ENCODE measurements at places on chromosomes 5 and 9. TPM values are rescaled to one million over a fixed set of nuclear protein-coding genes. Genes with fewer than 3 reads are reported as not detected.

- no peaks in the 10 kb centered on the region for H3K27me3 ChIP-seq
- H3K4me3 ChIP-seq = peak overlapping the region; percentile 46
- H3K4me1 ChIP-seq = peaks cover 43% of the 10 kb centered on the region
- no peak for DNase-seq
- peak overlapping the region; percentile 92 for H3K27ac ChIP-seq
- no peaks in the 10 kb centered on the region for H3K36me3 ChIP-seq
Measured at GRCh38 chr5:173923218-173924095, 35.3 kb downstream of the CPEB4 start.

DNA sequence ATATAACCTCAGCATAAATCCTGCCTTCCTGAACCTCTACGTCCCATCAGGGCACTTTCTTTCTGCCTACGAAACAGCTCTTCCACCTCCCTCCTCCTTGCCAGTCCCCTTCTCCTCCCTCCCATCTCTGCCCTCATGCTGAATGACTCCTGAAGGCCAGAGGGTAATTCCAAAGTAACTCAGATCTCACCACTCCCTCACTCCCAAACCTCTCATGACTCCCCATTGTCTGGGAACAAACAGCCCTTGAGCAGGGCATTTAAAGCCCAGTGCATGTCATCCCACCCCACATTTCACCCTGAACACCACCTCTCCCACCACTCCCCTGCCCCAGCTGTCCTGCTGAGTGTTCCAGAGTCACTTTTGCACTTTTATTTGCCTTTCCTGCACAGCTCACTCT, 8.9 kb upstream of the FBP1 start:
- no peak overlapping the region for H3K27ac ChIP-seq
- H3K4me1 ChIP-seq = peaks cover 9% of the 10 kb centered on the region
- no peak for DNase-seq

- H3K36me3 ChIP-seq = peaks cover 1% of the 10 kb centered on the region
- no peak overlapping the region for H3K4me3 ChIP-seq
- H3K4me1 ChIP-seq = peaks cover 51% of the 10 kb centered on the region
- no peaks in the 10 kb centered on the region for H3K27me3 ChIP-seq
- H3K27ac ChIP-seq = peak overlapping the region; percentile 69
Measured at GRCh38 chr5:142881784-142882126, 111.6 kb downstream of the ARHGAP26 start.

- no peaks in the 10 kb centered on the region for H3K4me1 ChIP-seq
- no peaks in the 10 kb centered on the region for H3K36me3 ChIP-seq
- H3K27ac ChIP-seq = no peak overlapping the region
- DNase-seq = no peak
Measured at GRCh38 chr9:68841276-68842052, 136.4 kb downstream of the PIP5K1B start.

DNA sequence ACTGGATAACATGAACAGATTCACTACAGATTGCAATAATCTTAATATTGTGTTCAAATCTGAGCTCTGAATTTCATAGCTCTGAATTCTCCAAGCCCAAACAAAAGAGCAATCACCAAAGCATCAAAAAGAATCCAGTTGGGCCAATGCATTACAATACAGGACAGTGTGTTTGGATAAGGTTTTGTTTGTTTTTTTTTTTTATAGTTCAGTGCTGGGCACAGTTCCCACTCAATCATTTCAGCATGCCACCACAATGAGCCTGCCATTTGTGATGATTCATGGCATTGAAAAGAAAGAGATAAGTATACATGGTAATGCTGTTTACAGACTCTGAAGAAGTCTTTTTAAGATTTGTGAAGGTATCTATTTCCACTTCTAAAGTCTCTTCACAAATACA, 1.7 kb upstream of the HTR1A start:
- no peak overlapping the region for H3K27ac ChIP-seq
- H3K4me3 ChIP-seq = no peak overlapping the region
- H3K4me1 ChIP-seq = peaks cover 3% of the 10 kb centered on the region
- no peak for DNase-seq

- H3K4me3 ChIP-seq = no peak overlapping the region
- no peak overlapping the region for H3K27ac ChIP-seq
- H3K4me1 ChIP-seq = no peaks in the 10 kb centered on the region
- no peaks in the 10 kb centered on the region for H3K27me3 ChIP-seq
Measured at GRCh38 chr5:42675602-42676001, 81.0 kb upstream of the CCDC152 start.

- H3K27me3 ChIP-seq = peaks cover 19% of the 10 kb centered on the region
- H3K4me1 ChIP-seq = peaks cover 37% of the 10 kb centered on the region
- no peak overlapping the region for H3K27ac ChIP-seq
- DNase-seq = peak; percentile 77
- H3K4me3 ChIP-seq = peak overlapping the region; percentile 84
- H3K36me3 ChIP-seq = no peaks in the 10 kb centered on the region
Measured at GRCh38 chr9:89603767-89604665, 796 bp upstream of the GADD45G start.

DNA sequence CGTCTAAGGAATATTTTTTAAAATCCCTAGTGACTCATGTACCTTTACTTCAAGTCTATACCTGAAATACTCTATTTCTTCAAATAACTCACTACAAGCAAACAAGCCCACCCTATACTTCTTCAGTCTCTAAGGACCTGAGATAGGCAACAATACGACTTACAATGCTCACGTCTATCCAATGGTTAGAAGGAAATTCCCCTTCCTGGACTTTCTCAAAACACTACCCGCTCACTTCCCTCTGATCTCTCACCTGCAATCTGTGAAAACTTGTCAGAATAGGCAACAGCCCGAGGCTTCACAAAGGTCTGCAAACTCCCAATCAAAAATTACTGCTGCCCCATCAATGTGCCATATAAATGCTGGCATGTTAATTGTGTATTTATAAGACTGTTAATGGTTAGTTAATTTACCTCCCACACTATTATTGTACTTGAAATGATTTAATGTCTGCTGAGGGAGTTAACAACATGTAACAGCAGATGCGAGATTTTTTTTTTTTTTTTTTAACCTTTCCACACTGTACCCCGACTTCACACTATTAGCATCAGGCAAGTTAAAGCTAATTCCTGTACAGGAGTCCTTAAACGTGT, 27.3 kb downstream of the MAPKAP1 start:
- H3K4me3 ChIP-seq = no peak overlapping the region
- H3K27ac ChIP-seq = no peak overlapping the region
- peaks cover 48% of the 10 kb centered on the region for H3K4me1 ChIP-seq
- no peaks in the 10 kb centered on the region for H3K36me3 ChIP-seq

- no peak overlapping the region for H3K27ac ChIP-seq
- H3K27me3 ChIP-seq = peaks cover 12% of the 10 kb centered on the region
Measured at GRCh38 chr5:41275813-41276512, 62.6 kb upstream of the C6 start.

- H3K27ac ChIP-seq = no peak overlapping the region
- peaks cover 15% of the 10 kb centered on the region for H3K4me1 ChIP-seq
- H3K4me3 ChIP-seq = no peak overlapping the region
- peak; percentile 68 for DNase-seq
Measured at GRCh38 chr9:133971981-133972941, 19.9 kb downstream of the VAV2 start.

DNA sequence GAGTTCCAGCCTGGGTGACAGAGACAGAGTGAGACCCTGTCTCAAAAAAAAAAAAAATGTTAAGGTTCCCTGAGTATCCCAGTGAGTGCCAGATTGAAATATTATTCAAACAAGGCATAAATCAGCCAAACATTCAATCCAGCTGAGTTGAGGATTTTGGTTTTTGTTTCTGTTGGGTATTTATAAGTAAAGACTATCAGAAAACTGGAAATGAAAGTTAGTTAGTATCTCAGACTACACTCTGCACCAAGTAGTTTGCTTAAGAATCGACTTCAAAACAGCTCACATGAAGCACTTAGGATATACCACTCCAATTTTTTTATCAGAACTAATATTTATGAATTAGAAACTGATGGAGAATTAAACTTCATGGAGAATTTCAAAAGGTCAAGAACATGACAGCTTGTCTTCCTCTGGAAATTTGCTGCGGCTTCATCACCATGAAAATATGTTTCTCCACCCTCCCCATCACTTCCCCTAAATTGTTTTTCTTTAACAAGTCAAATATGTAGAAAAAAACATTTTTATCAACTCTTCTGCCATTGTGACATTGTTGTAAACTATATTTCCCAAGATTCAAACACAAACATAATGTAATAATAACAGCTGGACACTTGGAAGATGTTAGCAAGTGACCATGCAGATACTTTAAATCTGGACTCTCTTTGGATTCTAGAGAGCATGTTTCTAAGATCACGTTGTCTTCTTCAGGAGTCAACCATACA, 110.0 kb upstream of the PTGER4 start:
- H3K36me3 ChIP-seq = peaks cover 7% of the 10 kb centered on the region
- no peaks in the 10 kb centered on the region for H3K27me3 ChIP-seq
- H3K4me3 ChIP-seq = no peak overlapping the region

DNA sequence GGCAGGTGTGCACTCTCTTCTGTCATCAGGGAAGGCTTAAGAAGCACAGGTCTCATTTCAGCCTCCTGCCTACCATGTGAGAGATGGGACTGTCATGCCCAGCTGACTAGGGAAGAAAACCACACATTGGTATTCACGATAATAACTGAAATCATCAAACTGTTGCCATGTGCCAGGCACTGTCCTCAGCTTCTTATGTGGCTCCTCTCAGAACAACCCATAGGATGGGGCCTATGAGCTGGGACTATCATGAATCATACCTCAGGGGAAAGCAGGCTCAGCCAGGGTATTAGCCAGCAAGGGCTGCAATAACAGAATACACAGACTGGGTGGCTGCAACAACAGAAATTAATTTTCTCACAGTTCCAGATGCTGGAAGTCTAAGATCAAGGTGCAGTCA, 3.3 kb downstream of the AFAP1L1 start:
- no peak for DNase-seq
- no peak overlapping the region for H3K27ac ChIP-seq
- no peak overlapping the region for H3K4me3 ChIP-seq

- no peak for DNase-seq
- peaks cover 3% of the 10 kb centered on the region for H3K27me3 ChIP-seq
- no peak overlapping the region for H3K4me3 ChIP-seq
- H3K36me3 ChIP-seq = no peaks in the 10 kb centered on the region
Measured at GRCh38 chr9:82082563-82082962, 94.0 kb downstream of the SPATA31D1 start.

DNA sequence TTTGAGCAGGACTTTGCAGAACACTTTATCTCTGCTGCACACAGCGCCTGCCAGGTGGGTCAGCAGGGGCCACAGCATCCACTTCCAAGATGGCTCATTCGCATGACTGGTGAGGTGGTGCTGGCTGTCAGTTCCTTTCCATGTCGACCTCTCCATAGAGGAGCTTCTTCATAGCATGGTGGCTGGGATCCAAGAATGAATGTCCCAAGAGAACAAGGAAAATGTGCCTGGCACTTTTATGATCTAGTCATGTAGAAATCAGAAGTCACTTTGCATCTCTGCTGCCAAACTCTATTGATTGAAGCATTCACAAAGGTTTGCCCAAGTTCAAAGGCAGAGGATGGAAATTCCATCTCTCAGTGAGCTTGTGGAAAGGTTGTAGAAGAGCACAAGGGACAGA, 85.0 kb downstream of the GALNT10 start:
- DNase-seq = no peak
- no peak overlapping the region for H3K27ac ChIP-seq
- no peaks in the 10 kb centered on the region for H3K36me3 ChIP-seq
- no peak overlapping the region for H3K4me3 ChIP-seq

GRCh38 chr9:105132606-105133005, 111.8 kb upstream of the SLC44A1 start:
- H3K4me3 ChIP-seq = no peak overlapping the region
- H3K27me3 ChIP-seq = no peaks in the 10 kb centered on the region
- DNase-seq = no peak
- peaks cover 32% of the 10 kb centered on the region for H3K4me1 ChIP-seq
- H3K27ac ChIP-seq = peak overlapping the region; percentile 87

DNA sequence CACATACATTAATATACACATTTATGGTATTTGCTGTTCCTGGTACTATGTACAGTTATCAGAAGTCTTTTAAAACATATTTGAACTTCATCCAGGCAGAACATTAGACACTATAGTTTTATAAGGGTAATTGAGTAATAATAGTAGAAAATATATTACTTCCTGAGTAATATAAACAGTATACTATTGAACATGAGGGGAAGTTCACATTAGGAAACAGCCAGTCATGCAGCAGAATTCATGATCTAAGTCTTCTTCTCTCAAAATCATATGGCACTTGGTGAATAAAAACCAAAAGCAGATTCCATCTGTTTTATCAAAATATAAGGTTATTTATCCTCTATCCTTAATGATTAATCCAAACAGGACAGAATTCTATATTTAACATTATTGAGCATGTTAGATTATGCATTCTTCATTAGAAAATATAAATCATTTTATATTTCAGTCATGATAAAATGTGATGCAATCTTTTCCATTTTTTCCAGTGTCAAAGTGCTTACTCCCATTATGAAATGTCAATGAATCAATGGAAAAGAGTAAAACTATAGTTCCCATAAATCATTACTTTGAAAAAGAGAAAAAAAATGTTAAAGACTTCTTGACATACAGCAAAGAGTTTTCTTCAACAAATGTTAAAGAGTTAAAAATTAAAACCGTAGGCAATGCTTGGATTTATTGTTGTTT, 584.3 kb upstream of the TUSC1 start:
- peaks cover 3% of the 10 kb centered on the region for H3K36me3 ChIP-seq
- H3K4me3 ChIP-seq = no peak overlapping the region
- peak overlapping the region; percentile 65 for H3K27ac ChIP-seq
- no peaks in the 10 kb centered on the region for H3K27me3 ChIP-seq
- DNase-seq = no peak
- H3K4me1 ChIP-seq = peaks cover 63% of the 10 kb centered on the region

DNA sequence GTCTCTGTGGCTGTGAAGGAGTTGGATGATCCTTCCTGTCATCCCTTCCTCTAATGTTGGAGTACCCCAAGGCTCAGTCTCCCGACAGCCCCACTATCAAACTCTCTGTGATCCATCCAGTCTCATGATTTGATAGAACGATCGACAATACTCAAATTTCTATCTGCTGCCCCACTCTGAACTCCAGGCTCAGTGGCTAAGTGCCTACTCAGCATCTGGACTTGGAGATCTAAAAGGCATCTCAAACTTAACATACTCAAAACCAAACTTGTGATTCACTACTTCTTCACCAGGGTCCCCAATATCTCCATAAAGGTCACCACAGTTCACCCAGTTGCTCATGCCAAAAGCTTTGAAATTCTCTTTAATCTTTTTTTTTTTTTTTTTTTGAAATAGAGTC, 15.1 kb upstream of the STRBP start:
- no peaks in the 10 kb centered on the region for H3K36me3 ChIP-seq
- DNase-seq = no peak
- H3K4me1 ChIP-seq = no peaks in the 10 kb centered on the region
- H3K27me3 ChIP-seq = peaks cover 6% of the 10 kb centered on the region
- H3K4me3 ChIP-seq = no peak overlapping the region
- H3K27ac ChIP-seq = no peak overlapping the region

Gene CTSV
- total RNA-seq = 0.34 TPM

Gene RLN2
- not detected for total RNA-seq

Gene SUSD3
- total RNA-seq = not detected

Gene EQTN
- not detected for total RNA-seq

Gene ZBTB34
- total RNA-seq = 14.5 TPM

Gene IFNA13
- total RNA-seq = not detected

Gene NPR3
- 315 TPM for total RNA-seq

Gene ARHGEF39
- total RNA-seq = 0.85 TPM

Gene TERT
- not detected for total RNA-seq

Gene WNK2
- 3.3 TPM for total RNA-seq

Gene EFNA5
- 34.8 TPM for total RNA-seq

Gene FBN2
- total RNA-seq = 303 TPM

Gene PCDHB15
- total RNA-seq = 4.3 TPM
